ENCODE measurements at places on chromosomes 6 and 20.

DNA sequence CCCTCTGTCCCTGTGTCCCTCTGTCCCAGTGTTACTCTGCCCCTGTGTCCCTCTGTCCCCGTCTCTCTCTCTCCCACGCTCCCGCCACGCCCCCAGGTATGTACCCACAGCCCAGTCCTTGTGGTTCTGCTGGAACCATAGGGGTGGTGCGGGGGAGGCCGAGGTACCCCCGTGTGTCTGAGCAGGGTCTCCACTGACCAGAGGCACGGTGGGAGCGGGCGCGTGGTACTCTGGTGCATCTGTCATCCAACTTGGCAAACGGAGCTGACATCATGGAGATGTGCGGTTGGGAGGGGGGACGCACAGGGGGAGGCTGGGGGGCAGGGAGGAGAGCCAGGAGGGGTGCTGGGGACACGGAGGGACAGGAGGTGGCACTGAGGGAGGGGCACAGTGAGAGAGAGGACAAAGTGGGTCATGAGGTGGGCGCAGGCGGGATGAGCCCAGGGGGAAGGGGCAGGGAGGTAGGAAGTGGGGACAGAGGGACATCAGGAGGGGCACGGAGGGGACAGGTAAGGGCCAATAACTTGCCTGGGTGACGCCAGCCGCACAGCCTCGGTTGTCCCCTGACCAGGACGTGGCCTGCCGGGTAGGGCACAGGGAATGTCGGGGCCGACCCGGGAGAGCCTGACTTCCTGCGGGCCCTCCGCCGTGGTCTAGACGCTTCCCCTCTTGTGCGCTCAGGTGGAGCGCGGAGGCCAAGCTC is 163.6 kb upstream of the PDE10A start:
- no peak for DNase-seq

GRCh38 chr20:24683676-24684075 is 214.2 kb downstream of the SYNDIG1 start:
- DNase-seq, result no peak

DNA sequence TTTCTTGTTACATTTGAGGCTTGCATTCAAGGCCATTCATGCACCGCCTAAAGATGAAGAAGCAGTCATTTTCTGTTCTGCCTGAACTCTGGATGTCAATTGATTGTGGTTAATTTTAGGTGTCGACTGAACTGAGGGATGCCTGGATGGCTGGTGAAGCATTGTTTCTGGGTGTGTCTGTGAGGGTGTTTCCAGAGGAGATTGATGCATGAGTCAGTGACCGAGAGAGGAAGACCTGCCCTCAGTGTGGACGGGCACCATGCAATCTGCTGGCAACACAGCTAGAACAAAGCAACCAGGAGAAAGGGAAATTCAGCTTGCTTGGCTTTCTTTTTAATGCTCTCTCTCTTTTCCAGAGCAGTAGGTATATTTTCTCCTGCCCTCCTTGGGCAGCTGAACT is 164.1 kb upstream of the ECI2 start:
- no peak for DNase-seq

DNA sequence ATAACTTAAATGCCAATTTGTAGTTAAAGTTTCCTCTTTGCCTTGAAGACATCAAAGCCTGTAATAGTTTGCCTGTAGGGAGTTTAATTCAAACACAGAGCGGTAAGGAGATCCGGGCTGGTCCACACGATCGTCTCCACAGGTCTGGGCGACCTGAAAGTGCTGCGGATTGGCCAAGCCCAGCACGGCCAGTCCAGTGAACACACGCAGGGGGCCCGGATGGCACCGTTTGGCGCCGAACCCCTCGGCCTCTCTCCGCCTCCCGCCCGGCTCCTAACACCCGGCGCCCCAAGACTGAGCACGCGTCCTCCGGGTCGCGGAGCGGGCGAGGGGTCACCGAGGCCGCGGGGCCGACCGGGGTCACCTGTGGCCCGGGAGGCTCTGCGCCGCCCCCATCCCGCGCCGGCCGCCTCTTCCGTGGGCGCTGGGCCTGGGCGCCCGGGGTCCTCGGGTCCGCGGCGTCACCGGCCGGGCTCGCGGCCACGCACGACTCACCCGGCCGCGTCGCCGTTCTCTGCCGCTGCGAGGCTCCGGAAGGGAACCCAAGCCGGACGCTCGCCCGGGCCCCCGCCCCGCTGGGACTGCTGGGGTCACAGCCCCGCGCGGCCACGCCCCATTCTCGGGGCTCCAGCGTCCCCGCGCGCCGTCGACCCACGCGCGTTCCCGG is 481 bp downstream of the SERPINB6 start:
- no peak for DNase-seq

Measured in activated CD4-positive, CD25-positive, alpha-beta regulatory T cell (primary cell).